ENCODE measurements at places on chromosomes 7 and 10. TPM values are rescaled to one million over a fixed set of nuclear protein-coding genes. Genes with fewer than 3 reads are reported as not detected.

Gene KMT2C
- 18.4 TPM for total RNA-seq

Gene CCZ1
- 10.2 TPM for total RNA-seq

Gene OR2A5
- not detected for total RNA-seq

Gene SPDYE18
- total RNA-seq: 0.08 TPM

Gene SFTPA1
- not detected for total RNA-seq

Gene CUZD1
- 0.30 TPM for total RNA-seq

Gene PDE6C
- total RNA-seq: not detected

Gene FOXI2
- not detected for total RNA-seq

Measured in smooth muscle cell of the coronary artery (primary cell).